Fibroblast of villous mesenchyme (primary cell): ENCODE measurements at places on chromosomes 3 and 15.

GRCh38 chr15:86316216-86316615 is 236.5 kb downstream of the AGBL1 start:
- no peak for DNase-seq

DNA sequence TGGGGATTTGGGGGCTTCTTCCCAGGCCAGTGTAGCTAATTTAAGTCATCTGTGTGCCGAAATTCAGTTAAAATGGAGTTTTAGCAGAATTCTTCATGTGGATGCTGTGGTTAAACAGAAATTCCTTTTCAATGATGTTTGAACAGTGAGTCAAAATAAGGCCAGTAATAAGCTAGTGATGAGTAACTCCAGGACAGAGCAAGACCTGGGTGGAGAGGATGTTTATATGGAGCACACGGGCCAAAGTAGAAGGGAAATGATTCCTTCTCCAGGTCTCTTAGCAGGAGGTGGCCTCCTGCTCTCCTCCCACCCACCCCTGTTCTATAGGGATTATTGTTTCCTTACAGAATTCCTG is 31.9 kb upstream of the UACA start:
- DNase-seq = peak; percentile 96

DNA sequence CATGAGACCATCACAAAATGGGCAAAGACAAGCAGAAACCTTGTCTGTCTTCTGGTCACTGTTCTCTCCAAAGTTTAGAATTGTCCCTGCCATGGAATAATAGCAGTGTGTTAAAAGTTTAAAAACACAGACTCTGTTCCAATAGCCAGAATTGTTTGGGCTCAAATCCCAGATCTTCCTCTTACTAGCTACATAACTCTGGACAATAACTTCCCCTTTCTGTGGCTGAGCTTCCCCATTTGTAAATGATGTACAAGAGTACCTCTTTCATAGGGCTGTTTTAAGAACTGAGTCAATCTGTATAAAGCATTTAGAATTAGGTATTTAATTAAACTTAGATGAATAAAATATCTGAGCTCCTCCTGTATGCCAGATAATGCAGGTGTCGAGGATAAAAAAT is 623.0 kb downstream of the NTRK3 start:
- DNase-seq = no peak

DNA sequence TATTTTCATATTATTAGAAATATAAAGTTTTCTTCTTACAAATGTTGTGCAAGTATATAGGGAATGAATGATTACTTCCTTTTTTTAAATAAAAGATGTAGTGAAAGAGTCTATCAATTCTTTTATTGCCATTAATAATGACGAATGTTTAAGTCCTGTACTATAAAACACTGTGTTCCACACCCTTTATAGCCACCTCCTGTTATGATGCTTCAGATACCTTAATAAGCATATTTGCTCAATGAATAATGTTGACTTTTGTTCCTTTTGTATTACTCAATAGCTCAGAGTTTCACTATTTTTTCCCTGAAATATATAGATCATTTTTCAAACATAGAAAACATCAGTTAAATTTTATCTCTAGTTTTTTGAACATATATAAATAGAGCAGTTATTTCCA is 378.2 kb upstream of the THBS1 start:
- DNase-seq = peak; percentile 60

- no peak for DNase-seq
Measured at GRCh38 chr3:101876142-101876541, 26.8 kb downstream of the NFKBIZ start.

GRCh38 chr15:74573987-74574386 is 33.0 kb downstream of the ARID3B start:
- no peak for DNase-seq

- peak; percentile 99 for DNase-seq
Measured at GRCh38 chr3:11509173-11510000, 134.3 kb downstream of the VGLL4 start.

GRCh38 chr3:57855281-57855680 is 99.2 kb downstream of the SLMAP start:
- no peak for DNase-seq

- no peak for DNase-seq
Measured at GRCh38 chr3:140223631-140224030, 288.6 kb downstream of the CLSTN2 start.

DNA sequence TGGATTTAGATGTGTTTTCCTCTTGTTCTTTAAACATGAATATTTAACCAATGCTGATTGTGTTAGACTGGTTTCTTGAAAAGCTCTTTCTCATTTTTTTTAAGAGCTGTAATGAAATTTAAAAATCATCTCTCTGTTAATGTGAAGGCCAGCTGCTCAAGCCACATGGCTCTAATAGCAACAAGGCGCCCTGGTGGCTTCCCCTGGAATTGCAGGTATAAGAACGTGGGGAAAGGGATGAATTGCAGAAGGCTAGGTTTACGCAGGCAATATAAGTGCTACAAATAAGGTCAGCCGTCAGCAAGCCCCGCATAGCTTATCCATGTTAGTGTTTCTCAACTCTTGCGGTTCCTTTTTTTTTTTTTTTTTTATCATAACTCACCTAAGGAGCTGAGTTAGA is 108.5 kb downstream of the SAMMSON start:
- peak; percentile 8 for DNase-seq

GRCh38 chr3:42300013-42300412 is 34.0 kb upstream of the CCK start:
- peak; percentile 33 for DNase-seq

GRCh38 chr3:14366915-14367823 is 35.2 kb upstream of the SLC6A6 start:
- DNase-seq = no peak

DNA sequence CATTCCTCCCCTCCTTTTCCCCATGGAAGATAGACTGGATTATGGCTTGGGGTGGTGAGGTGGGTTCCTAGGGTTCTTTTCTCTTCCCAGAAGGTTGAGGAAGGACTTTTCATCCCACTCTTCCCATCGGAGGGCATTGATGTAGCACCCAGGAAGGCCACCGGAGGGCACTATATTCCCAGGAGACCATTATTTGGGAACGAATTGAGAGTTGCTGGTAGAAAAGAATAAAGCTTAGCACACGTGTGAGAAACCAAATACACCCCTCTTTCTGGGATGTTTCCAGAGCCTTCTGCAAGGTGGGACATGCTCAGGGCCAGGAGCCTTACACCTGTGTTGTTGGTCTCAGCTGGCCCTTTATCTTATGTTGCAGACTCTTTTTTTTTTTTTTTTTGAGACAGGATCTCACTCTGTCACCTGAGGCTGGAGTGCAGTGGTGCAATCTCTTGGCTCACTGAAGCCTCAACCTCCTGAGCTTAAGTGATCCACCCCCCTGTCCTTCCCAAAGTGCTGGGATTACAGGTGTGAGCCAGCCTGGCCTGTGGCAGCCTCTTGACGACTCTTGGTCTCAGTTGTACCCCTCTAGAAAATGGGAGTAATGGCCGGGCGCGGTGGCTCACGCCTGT is 6.3 kb upstream of the CDC25A start:
- DNase-seq = peak; percentile 63

- peak; percentile 71 for DNase-seq
Measured at GRCh38 chr3:97821287-97821773, 481 bp upstream of the CRYBG3 start.

GRCh38 chr3:50132421-50133282 is 22.5 kb upstream of the SEMA3F start:
- DNase-seq = no peak

GRCh38 chr15:72042054-72042453 is 75.9 kb downstream of the MYO9A start:
- no peak for DNase-seq

DNA sequence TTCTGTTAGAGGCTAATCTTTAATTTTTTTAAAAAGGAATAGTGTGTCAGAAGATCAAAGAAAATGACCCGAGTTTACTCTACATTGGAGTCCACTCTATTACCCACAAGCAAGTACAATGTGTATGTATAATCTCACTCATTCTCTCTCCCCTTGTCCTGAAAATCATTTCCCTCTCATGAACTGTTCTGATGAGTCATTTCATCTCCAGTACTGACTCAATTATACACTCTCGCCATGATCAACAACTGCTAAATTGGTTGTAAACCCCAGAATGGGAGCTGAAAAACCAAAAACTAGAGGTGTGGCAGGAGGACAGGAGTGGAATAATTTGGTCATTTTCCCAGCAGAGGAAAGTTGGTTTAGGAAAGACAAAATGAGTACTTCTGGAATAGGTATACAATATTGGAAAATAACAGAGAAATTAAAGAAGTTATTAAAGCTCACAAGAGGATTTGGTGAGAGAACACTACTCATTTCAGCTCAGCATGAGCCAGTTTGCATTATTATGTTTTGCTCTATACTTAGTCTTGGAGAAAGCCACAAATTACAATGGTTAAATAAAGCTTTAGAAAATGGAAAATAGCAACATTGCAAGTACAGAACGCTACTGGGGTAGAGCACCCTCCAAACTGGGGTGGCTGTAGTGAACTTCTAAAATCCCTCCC is 144.3 kb upstream of the PFN2 start:
- DNase-seq = no peak

- DNase-seq = no peak
Measured at GRCh38 chr3:184908859-184909258, 96.9 kb downstream of the VPS8 start.

DNA sequence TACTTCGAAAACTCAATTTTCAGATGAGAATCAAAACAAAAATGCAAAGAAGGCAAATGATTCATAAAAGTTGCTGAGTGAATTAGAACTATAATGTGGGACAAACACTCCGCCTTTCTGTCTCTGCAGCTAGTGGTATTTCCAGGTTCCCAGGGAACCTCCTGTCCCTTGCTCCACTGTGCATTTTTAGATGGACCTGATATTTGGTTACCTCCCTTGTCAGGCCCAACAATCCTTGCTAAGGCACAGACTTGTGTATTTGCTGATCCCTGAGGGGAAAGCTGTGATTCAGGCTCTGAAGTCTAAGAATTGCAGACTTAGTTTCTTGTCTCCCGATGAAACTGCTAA is 162.7 kb downstream of the LPP start:
- DNase-seq = no peak

- DNase-seq = no peak
Measured at GRCh38 chr3:76842216-76842615, 197.7 kb upstream of the ROBO2 start.

GRCh38 chr3:12662593-12663400 is 1.1 kb downstream of the RAF1 start:
- DNase-seq = peak; percentile 38

- no peak for DNase-seq
Measured at GRCh38 chr3:195028877-195029606, 241.9 kb downstream of the XXYLT1 start.

GRCh38 chr3:148158210-148158609 is 539.5 kb upstream of the AGTR1 start:
- DNase-seq = peak; percentile 13

DNA sequence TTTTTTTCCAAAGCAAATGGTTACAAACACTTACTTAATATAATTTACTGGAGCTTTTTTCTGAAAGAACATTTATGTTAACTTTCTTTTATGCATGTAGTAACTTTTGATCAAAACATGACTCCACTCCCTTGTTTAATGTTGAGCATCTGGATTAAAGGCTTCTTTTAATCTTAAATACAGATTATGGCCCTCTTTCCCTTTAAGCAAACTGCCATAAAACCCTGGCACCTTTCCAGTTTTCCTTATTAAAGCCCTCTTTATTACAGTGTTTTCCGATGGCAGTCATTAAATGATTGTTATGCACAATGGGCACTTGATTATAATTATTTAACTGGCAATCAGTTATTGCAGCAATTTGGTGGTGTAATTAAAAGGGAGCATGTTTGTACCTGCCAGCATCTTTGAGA is 167.0 kb downstream of the VGLL4 start:
- no peak for DNase-seq

DNA sequence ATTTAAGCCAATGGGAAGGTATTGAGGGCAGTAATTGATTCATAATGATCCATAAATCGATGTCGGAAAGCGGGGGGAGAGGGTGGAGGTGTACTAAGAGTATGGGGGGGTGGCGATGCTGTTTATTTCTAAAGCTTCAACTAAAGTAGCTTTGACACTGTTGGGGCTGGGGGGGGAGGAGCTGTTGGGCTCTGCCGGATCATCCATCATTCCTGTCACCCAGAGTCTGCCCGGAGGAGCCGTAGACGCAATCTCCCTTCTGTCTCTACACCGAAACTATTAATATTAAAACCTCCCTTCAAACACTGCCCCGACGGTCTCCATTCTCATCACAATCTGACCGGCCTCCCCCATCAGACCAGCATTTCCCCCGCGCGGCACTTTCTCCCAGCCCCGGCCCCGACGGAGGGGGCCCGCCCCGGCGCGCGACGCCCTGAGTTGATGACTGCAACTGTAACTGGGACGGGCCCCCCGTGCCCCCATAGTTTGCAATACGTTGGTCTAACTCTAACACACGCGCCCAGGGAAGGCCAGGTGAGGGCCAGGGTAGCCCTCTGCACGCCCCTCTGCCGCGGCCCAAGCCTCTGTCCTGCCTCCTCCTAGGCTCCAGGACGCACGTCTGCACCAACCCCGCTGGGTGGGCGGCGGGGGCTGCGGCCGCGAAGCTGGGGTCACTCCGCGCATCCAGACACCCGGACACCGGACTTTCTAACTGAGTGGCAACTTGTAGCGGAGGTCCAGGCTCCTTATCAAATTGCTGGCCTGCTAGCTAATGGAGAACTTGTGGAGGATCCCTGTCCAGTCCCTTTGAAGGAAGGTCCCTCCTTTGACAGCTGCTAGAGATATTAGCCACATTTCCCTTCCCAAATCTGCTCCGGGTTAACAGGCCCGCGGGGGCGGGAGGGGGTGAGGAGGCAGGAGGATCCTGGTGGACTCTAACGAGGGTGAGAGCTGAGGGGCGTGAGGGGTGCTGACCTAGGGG is 212.0 kb downstream of the MEIS2 start:
- no peak for DNase-seq

DNA sequence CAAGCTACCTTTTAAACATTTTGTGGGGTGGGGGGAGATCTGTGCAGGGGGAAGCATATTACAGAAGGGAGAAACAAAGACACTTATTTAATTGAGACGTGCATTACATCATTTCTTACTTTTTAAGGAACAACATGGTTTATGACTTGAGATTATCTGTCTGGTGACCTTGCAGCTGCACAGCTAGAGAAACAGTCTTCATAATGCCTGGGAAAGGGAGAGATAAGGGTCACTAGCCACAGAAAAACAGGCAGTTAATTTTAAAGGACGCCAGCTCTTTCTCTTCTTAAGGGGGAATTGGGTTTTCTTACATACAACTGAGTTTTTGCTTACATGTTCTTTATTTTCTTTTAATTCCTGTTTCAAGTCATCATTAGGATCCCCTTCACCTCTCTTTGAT is 147.9 kb downstream of the SST start:
- peak; percentile 25 for DNase-seq

- peak; percentile 29 for DNase-seq
Measured at GRCh38 chr3:139758654-139759291, 81.0 kb upstream of the NMNAT3 start.
